Hematopoietic multipotent progenitor cell treated with erythropoietin and hydrocortisone succinate and interleukin-3 and kit ligand, for 6 days (in vitro differentiated cells): ENCODE measurements at places on chromosomes 16 and 17.

DNA sequence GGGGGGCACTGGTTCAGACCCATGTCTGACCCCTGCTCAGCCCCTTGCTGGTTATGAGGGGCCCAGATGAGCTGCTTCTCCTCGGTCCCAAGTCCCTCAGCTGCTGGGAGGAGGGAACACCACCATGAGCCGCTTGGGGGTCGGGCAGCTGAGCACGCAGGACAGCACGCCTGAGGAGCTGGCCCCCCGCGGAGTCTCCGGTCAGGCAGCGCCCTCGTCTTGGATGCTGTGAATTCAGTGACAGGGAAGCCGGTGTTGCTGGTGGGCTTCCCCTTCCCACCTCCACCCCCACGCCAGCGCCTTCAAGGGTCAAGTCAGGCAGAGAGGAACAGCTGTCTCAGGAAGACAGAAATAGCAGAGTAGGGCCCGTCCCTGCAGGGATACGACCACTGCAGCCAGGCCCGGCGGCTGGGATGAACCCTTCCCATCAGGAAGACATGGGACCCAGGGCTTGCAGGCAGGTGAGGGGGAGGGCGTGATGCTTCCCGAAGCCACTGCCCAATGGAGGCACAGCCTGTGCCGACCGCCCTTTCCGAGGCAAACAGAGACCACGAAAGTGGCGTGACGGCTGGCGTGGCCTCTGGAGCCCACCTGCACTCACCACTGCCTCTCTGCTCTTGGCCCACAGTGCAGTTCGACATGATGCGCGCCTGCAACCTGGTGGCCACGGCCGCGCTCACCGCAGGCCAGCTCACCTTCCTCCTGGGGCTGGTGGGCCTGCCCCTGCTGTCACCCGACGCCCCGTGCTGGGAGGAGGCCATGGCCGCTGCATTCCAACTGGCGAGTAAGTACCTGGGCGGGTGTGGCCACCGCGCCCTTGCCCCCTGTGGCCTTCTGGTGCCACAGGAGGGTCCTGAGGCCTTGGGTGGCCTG, 8.1 kb downstream of the TMEM204 start:
- no peak for DNase-seq

DNA sequence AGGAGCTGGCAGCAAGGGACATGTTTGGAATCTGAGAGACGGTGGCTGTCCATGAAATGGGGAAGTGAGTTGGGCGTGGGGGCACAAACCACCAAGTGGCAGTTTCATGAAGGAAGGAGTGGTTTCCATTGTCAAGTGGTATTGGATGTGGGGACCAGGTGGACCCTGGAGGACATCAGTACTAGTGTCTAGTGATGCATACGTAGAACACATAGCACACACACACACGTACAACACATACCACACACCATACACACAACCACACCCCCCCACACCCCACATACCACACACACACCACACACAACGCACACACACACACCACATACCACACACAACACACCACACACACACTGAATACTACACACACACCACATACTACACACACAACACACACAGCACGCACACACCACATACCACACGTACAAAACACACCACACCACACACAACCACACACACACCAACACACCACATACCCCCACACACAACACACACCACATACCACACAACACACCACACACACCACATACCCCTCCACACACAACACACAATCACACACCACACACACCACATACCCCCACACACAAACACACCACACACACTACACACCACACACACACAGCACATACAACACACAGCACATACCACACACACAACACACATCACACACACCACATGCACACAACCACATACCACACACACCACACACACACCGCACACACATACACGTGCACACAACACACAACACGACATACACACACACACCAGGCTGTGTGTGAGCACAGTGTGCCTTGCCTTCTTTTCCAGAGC, 41.1 kb upstream of the GSE1 start:
- peak; percentile 95 for DNase-seq

GRCh38 chr17:27494192-27495091, 38.2 kb downstream of the KSR1 start:
- DNase-seq: no peak

DNA sequence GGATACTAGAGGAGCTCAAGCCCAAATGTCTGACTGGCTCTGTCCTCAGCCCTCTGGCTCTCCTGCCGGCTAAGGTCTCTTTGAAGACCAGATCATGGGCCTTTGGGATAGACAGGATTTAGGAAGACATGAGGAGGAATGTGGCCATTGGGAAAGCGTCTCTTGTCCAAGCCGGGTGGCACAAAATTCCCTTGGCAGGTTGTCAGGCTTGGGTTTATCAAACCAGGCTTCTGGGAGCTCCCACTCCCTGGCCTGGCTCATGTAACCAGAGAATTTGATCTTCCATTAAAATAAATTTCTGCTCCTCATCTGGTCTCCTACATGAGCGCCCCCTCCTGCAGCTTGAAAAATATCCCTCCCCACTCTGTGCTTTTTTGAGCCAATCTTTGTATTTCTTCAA, 71.1 kb downstream of the IRX3 start:
- no peak for DNase-seq
